NCI-H2171 (cell line): ENCODE measurements at places on chromosomes 3 and 15.

DNA sequence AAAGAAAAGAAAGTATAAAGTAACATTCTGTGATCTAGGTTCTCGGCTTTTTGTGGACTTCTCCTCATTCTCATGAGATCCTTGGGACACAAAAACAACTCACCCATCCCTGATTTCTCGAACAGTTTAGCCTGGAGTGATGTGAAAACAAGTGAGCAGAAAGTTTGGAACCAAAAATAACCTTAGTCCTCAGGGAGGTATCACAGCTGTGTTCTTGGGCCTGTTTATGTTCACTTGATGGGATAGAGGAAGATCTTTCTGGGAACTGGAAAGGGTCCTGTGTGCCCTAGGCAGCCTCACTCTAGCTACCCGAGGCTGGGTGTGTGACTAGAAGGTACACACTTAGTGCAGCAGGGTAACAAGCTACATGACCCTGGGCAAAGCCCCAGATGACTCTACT lies 308.8 kb upstream of the PDZRN3 start:
- DNase-seq, result no peak

DNA sequence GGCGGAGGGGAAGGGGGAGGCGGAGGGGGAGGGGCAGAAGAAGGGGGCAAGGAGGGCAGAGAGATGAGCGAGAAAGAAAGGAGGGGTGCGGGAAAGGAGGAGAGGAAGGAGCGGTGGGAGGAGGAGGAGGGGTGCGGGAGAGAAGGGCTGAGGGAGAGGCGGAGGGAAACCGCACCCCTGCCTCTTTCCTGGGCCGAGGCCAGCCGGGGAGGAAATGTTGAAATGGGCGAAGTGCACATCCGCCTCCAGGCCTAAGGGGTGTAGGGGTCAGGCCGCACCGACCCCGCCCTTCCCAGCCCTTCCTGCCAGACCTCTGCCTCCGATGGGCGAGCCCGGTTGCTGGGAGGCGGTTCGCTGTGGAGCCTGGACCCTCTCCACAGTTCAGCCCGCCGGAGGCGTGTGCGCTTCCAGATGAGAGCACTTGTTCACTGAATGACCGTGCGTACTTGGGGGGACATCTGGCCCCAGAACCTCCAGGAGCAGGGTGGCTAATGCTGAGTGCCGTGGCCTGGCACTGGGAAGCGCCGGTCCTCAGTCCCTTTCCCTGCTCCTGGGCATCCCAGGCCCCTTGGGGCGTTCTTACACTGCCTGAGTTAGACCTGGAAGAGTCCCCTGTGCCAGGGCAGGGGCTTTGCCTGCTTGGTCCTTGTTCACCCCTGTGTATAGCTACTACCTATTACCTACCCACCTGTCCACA lies 110.3 kb upstream of the KLF13 start:
- peak; percentile 56 for DNase-seq

- no peak for DNase-seq
These were observed 534.5 kb upstream of the KCNMB2 start for GRCh38 chr3:178001670-178002101.

- no peak for DNase-seq
These were observed 23.1 kb downstream of the PTX3 start for GRCh38 chr3:157459706-157460105.

GRCh38 chr3:141863491-141863890 lies 13.0 kb upstream of the ATP1B3 start:
- no peak for DNase-seq

- no peak for DNase-seq
These were observed 29.6 kb upstream of the NFKBIZ start for GRCh38 chr3:101819649-101820206.

GRCh38 chr3:72440491-72440890 lies 407.8 kb downstream of the SHQ1 start:
- DNase-seq, result no peak

DNA sequence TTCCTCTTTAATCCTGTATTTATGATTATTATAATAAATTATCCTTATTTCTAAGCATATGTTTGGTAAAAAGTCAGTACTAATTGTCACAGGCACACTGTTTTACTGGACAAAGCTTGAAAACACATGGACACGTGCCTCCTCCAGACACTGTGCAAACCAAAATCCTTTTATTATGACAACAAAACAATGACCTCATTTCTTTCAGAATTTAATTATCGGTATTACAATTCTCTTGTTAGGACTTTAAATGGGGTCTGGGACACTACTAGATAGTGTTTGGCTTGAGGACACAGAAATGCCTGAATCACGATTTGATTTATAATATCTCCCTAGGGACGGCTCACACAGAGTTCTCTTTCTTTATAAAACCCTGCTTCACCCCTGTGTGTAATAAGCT lies 107.3 kb upstream of the IGSF10 start:
- DNase-seq, result no peak

DNA sequence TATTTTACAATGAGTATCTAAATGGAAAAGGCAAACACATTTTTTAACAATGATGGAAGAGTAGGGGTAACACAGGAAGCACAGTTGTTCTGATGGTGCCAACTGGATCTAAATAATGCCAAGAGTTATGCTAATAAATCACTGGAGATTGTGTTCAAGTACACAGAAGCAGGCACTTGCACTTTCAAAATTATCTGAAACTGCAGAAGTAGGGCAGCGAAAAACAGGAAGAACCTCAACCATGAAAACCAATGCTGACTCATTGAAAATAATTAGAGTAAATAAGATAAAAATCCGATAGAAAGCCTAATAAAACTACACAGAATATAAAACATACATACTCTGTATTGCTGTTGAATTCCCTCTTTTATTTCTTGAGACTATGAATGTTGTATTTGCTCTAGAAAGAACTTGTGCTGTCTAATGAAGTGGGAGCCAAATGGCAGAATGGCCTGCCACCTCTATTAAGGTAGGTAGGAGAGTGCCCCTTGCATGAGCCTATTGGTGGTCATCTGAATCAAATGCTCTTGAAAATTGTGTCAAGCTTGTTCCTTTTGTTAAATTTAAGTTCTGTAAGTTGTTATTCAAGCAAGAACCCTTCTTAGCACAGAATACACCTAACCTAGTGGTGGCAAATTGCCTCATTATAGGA lies 93.7 kb downstream of the ABI3BP start:
- DNase-seq, result no peak

- no peak for DNase-seq
These were observed 30.7 kb downstream of the XXYLT1 start for GRCh38 chr3:195240171-195240701.

- no peak for DNase-seq
These were observed 140.1 kb upstream of the MRPS22 start for GRCh38 chr3:139203752-139204151.

DNA sequence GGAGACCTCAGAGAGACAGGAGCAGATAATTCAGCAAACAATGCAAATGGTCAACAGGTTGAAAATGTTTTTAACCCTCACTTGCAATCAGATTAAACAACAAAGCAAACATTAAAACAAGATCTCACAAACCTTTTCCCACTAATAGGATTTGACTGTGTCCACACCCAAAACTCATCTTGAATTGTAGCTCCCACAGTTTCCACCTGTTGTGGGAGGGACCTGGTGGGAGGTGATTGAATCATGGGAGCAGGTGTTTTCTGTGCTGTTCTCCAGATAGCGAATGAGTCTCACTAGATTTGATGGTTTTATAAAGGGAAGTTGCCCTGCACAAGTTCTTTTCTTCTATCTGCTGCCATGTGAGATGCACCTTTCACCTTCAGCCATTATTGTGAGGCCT lies 1.3 kb upstream of the LYSMD4 start:
- DNase-seq, result no peak

DNA sequence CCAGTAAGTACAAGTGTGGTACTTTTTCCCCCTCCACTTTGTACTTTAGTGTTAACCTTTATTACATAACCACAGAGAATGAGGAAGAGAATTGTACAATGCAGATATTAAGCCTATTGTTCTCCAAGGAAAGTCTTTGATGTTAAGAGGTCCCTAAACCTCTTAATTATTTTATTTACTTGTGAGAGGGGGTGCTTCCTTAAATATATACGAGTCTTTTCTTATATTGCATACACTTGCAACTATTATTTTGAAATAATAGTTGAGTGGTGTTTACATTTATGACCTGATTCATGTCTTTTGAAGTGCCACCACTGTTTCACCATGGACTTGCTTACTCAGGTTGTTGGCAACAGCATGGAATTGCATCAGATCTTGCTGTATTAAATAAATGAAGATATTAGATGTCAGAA lies 10.1 kb downstream of the USP3 start:
- DNase-seq, result no peak

DNA sequence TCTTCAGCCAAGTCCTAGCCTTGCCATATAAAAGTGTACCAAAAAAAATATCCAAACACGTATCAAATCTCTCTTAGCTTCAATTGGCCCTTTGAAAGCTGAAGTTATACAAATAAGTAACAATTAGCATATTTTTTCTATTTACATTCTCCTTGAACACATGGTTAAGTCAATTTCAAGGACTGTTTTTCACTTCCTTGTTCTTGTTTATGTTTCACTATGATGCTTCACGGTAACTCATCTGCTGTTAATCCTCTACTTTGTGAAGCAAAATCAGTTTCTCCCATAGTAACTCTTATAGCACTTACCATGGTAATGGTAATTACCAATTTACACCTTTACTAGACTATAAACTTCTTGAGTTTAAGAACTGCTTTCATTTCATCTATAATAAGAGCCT lies 10.6 kb upstream of the SPRED1 start:
- DNase-seq, result no peak

- no peak for DNase-seq
These were observed 875 bp upstream of the NT5DC2 start for GRCh38 chr3:52534281-52535183.

DNA sequence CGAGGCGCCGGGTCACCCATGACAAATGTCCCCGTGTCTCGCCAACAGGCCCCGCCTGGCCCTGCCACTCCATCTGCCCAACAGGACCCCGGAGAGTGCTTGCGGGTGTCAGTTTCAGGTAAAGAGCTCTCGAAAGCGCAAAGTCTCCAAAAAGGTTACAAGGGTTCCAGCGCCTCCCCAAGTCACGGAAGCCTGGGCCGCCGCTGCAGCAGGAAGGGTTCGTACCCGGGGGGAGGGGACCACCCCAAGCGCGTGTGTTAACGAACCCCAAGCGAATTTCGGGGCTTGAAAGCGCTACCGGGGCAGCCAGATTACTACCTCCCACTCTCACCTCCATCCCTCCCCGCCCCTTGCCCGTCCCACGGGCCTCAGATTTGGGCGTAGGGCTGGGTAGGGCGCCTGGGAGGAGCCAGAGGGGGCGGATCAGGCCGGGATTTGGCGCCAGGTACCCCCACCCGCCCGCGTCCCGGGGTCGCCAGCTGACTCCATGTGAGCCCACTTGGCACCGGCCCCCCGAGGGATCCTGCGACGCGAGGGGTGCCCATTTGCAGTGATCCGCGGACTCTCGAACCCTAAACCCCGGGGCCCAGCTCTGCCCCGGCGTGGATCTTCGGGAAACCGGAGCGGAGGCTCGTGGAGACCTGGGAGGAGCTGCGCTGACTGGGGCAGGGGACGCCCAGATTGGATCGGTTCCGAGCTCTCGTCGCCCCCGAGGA lies 85.9 kb downstream of the NR2F2 start:
- DNase-seq, result no peak

DNA sequence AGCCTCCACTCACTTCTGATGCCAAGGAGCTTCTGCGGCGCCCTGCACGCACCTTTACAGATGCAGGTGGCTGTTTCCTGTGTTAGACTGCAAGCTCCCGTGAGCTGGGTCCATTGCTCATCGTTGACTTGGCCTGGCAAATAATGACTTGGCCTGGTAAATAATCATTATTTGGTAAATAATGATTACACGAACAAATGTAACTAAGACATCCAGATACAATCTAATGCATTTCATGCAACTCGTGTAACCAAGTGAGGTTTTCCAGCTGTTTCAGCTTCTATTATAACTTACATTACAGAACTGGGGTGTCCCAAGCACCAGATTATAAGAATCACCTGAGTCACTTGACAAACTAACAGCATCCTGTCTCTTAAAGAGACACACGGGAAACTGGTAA lies 92.1 kb upstream of the BHLHE40 start:
- DNase-seq, result no peak
